T-helper 17 cell (primary cell): ENCODE measurements at places on chromosomes 12 and 14.
A peak's percentile ranks its signal among the peaks of the same experiment; 100 is the strongest.

- DNase-seq: no peak
Measured at GRCh38 chr12:66380769-66381535, 78.7 kb downstream of the HELB start.

- no peak for DNase-seq
Measured at GRCh38 chr14:48954446-48954845, 631.7 kb downstream of the RPS29 start.

DNA sequence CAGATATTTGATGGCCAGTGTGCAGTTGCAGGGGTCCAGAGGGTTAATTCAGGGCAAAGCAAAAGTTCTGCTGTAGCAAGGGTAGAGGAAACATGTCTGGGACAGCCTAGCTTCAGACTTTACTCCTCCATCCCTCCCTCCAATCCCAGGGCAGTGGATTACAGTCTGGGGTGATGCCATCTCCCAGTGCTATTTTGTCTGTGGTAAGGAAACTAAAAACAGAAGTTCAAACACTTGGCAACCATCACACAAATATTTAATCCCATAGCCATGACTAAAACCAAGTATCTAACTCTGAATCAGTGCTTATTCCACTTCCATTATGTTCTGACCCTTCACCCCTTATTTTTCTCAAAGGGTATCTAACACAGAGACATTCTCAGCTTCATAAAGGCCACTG, 61.8 kb downstream of the PIK3C2G start:
- no peak for DNase-seq

- no peak for DNase-seq
Measured at GRCh38 chr14:28774764-28775735, 8.5 kb downstream of the FOXG1 start.

- no peak for DNase-seq
Measured at GRCh38 chr12:62720661-62721330, 214.2 kb downstream of the PPM1H start.

DNA sequence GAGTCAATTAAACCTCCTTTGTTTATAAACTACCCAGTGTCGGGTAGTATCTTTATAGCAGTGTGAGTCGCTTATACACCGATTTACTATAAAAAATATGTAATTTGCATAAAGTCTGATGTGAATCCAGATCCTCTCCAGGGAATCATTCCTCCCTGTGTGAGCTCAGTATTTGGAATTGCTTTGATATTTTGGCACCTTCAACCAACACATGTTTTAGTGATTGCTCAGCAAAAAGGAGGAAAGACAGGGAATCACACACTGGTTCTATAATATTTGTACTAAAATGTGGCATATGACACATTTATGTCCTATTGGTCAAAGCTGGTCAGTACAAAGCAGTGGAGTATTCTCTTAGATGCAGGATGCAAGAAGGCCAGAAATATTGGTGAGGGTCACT, 703.9 kb upstream of the ATXN7L3B start:
- no peak for DNase-seq

DNA sequence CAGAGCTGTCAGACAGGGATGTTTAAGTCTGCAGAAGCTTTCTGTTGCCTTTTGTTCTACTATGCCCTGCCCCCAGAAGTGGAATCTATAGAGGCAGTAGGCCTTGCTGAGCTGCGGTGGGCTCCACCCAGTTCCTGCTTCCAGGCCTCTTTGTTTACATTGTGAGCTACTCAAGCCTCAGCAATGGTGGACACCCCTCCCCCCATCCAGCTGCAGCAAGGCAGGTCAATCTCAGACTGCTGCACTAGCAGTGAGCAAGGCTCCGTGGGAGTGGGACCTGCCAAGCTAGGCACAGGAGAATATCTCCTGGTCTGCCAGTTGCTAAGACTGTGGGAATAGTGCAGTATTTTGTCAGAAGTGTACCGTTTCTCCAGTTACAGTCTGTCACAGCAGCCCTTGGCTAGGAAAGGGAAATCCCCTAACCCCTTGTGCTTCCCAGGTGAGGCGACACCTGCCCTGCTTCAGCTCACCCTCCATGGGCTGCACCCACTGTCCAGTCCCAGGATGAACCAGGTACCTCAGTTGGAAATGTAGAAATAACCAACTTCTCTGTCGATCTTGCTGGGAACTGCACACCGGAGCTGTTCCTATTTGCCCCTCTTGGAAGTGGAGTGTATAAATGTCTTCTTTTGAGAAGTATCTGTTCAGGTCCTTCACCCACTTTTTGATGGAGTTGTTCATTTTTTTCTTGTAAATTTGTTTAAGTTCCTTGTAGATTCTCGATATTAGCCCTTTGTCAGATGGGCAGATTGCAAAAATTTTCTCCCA, 213.5 kb upstream of the SLC38A2 start:
- DNase-seq: no peak

DNA sequence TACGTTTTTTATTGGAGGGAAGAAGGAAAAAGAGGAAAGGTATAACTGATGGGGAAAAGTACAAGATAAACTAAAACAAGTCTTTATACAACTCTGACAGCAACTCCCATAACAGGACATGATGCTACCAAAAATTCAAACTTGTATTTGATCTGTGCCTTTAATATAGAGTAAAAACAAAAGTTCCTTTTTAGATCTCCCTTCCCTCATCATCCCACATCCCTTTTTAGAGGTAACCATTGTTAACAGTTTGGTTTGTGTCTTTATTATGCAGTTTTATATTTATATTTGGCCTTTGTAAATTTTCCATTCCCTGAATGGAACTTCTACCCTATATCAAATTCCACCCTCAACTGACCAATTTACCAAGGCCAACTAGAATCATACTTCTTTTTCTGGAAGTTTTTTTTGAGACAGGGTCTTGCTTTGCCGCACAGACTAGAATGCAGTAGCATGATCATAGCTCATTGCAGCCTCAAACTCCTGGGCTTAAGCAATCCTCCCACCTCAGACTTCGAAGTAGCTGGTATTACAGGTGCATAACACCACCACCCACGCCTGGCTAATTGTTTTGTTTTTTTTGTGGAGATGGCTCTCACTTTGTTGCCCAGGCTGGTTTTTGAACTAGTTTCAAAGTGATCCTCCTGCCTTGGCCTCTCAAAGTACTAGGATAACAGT, 36.9 kb downstream of the RAB21 start:
- DNase-seq: no peak

- no peak for DNase-seq
Measured at GRCh38 chr12:22916815-22917214, 291.8 kb downstream of the ETNK1 start.

DNA sequence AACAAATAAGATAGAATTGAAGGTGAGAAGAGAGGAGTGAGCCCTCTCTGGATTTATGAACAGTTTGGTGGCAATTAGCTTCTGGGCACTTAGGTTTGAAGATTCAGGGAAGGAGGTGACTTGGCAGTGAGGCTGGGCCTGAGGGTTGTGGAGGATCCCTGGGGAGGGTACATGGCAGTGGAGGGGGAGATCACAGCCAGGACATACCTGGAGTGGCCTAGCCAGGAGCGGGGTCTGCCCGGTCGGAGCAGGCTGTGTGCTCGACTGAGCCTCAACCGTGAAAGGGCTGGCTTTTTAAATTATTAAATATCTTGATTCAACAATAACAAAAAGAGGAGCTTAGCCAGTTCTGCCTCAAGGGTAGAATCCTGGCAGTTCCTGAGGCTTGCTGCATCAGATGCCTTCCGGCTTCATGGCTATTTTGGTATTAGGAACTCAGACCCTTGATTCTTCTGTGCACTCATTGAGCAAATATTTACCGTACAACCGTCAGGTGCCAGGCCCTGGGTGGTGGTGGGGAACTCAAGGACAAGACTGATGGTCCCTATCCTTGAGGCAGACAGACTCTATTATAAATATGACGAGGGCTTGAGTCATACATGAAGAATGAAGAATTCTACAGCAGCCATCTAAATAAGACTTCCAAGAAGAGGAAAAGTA, 73.4 kb downstream of the SPTB start:
- no peak for DNase-seq

- no peak for DNase-seq
Measured at GRCh38 chr14:100702590-100702989, 24.1 kb upstream of the DLK1 start.

DNA sequence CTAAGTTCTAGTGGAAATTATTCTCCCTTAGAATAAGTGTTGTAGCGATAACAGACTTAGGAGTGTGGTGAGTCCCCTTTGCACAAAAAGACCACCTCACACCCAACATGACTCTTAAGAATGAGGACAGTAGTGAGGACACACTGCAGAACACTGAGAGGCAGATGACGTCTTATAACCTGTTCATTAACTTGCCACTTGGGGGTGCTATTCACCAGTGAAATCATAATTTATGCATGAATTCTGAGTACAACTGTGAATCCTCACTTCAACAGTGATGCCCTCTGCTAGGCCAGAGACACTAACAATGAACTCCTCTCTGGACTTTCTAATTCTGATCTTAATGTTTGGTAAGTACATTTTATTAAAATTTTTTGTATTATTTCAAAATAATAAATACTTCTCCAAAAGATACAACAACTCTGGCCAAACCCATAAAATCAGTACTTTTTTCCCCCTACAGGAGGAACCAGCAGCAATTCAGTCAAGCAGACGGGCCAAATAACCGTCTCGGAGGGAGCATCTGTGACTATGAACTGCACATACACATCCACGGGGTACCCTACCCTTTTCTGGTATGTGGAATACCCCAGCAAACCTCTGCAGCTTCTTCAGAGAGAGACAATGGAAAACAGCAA, 274.7 kb downstream of the DAD1 start:
- DNase-seq: no peak

GRCh38 chr14:76346391-76347160, 29.4 kb upstream of the ESRRB start:
- DNase-seq: no peak

DNA sequence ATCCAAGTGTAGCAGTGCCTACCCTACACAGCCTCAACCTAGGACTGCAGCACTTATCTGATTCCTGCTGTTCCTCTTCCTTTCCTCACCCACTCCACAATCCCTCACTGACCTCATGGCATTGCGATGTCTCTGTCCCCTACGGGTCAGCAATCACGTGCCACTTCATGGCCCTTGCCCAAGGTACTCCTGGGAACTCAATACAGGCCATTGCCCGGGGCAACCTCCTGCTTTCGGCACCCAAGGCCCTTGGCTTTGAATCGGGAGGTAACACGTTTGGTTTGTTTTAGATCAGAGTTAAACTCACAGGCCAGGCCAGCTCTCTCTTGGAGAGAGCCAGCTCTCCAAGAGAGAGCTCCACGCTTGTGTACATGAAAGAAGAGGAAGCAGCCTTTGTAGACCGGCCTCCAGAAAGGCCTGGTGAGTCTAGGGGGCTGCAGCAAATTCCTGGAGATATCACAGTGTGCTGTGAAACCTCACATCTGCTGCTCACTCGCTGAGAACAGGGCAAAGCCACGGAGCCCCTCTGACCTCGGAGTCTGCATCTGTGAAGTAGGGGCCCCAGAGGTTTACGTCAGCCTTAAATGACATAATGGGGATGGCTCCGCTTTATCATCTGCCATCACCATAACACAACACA, 12.2 kb downstream of the CLMN start:
- no peak for DNase-seq

DNA sequence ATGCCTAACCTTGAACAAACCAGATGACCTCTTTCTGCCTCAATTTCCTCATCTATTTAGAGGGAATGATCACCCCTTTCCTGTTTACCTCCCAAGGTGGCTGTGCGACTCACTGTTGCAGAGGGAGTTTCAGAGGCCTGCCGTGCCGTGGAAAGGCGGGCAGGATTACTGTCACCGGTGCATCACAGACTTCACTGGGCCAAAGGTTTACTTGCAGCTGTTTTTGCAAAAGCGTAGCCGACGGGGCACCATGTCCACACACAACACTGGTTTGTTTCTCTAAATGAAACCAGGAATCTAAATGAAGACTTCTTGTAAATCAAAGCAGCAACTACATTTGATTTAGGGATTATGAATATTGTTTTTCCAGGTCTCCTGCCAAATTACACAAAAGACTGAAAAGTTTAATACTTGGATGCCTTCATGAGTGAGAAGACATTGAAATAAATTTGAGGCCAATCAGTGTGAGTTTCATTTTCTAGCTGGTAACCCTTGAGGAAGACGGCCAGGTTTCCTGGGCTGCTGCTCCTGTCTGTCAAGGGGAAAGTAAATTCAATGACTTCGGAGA, 696.1 kb upstream of the TMEM132C start:
- no peak for DNase-seq

DNA sequence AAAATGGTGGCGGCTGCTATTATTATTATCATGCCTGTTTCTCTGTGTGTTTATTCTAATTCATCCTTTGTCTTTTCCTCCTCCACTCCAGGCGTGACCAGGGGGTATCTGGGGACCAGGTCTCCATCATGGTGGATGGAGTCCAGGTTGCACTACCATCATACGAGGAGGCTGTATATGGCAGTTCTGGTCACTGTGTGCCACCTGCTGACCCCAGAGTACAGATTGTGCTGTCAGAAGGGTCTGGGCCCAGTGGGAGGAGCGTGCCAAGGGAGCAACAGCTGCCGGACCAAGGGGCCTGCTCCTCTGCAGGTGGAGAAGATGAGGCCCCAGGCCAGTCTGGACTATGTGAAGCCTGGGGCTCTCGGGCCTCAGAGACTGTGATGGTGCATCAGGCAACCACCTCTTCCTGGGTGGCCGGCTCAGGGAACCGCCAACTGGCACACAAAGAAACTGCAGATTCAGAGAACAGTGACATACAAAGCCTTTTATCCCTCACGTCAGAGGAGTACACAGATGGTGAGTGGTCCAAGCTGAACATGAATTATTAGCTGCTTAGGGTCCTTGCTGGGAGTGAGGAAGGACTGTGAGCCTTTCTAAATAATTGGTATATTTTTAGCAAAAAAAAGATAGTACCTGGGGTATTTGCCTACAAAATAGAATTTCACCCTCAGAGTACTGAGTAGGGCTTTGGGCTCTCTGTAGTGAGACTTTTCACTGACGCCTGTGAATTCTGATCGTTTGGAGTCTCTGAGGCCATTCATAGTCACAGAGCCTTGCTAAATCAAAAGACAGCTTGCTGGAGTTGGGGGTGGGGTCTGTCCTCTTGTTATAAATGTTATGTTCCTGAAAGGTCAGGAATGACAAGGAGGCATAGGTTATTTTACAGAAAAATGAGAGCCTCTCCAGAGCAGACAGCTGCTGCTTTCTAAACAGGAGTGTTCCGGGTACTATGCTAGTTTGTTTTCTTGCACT, 58.1 kb upstream of the SRSF5 start:
- DNase-seq: no peak

DNA sequence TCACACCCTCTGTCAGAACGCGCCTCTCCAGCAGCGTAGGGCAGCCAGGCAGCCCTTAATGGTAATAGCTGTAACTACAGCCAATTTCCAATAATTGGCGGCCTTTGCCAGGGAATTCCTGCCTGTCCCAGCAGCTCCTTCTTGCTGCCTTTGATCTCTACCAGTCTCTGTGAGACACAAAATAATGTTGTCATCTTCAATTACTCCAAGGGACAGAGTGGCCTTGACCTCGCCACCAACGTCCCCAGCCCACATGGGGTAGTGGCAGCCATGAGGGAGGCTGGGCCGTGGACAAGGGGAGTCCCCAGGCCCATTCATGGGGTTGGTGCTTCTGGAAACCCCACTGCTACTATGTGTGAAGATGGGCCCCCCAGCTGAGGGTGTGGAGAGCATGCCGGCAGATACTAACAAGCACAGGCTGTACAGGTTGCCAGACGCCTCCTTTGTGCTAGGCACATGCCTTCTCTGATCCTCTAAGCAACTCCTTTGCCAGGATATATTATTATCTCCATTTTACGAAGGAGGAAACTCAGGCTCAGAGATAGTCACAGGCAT, 17.4 kb upstream of the CLMN start:
- DNase-seq: no peak

GRCh38 chr12:45170456-45171042, 45.3 kb upstream of the ANO6 start:
- DNase-seq: peak; percentile 48
